Jurkat, Clone E6-1 (cell line): ENCODE measurements at places on chromosomes 7 and 10.

- DNase-seq = no peak
These were observed 41.0 kb downstream of the SP8 start for GRCh38 chr7:20745702-20746101.

DNA sequence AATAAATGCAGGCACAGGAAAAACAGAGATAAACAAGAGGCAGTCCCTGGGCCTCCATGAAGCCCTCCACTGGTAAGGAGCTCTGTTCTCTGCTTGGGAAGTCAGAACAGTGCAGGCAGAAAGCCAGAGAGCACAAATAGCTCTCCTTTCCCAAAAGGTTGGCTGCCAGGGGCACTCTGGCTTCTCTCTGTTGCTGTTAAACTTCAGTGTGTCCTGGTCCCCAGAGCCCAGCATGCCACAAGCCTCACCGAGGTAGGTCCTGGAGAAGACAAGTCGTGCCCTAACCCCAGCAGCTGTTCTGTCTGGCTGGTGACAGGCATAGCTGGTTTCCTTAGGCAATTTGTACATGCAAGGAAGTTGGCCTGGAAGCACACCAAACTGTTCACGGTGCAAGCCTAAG is 17.3 kb downstream of the SLC16A12 start:
- DNase-seq = no peak

DNA sequence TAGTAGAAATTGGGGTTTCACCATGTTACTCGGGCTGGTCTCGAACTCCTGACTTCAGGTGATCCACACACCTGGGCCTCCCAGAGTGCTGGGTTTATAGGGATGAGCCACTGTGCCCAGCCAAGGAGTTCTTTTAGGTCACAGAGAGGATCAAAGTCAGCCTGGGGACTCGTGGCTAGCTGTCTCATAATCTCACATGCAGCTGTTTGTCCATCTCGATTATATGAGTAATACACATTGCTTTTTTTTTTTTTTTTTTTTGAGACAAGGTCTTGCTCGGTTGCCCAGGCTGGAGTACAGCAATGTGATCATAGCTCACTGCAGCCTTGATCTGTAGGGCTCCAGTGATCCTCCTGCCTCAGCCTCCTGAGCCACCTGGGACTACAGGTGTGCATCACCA is 2.2 kb downstream of the IFT22 start:
- DNase-seq = no peak

- no peak for DNase-seq
These were observed 3.1 kb upstream of the AVPI1 start for GRCh38 chr10:97690133-97690532.

GRCh38 chr7:124330731-124331407 is 298.0 kb upstream of the TMEM229A start:
- DNase-seq = no peak

GRCh38 chr7:149873970-149874643 is 338 bp downstream of the ATP6V0E2 start:
- DNase-seq = no peak

GRCh38 chr7:117019287-117019686 is 66.0 kb downstream of the ST7 start:
- no peak for DNase-seq

DNA sequence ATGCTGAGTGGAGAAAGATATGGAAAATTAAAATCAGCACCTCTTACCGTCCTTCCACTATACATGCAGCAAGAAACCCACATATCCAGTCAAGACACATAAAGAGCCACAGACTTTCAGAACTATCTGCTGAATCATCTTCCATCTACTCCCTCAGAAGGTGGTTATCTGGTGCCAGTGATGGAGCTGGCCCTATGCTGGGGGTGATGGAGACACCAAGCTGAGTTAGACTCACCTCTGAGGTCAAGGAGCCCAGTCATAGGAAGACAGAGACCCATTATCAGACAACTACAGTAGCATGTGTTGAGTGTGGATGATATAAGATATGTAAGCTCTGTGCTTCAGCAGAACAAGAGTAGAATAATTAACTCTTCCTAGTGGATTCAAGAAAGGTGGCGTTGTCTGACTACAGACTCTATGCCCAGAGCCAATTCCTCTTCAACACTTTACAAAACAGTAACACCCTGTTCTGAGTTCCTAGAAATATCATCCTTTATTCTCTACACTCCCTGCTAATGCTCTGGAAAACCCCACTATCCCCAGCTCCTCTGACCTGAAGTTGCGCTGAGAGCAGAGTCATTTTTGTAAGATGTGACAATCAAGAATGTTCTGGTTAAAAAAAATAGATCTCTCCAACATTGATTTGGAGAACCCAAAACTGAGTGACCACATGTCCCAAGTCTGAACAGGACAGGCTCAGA is 14.3 kb downstream of the CYP3A5 start:
- no peak for DNase-seq

- no peak for DNase-seq
These were observed 43.5 kb downstream of the NHLRC2 start for GRCh38 chr10:113897693-113898618.

DNA sequence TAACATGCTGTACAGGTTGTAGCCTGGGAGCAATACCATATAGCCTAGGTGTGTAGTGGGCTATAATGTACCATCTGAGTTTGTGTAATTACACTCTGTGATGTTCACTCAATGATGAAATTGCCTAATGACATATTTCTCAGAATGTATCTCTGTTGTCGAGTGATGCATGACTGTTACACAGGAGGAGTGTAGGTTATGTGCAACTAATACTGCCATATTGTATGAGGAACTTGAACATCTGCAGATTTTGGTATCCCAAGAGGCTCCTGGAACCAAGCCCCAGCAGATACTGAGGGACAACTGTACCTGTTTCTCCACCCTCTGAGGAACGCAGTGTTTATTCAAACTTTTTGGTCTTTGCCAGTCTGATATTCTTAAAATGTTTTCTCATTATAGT is 38.6 kb downstream of the NACAD start:
- no peak for DNase-seq

GRCh38 chr7:143936087-143937009 is 1.3 kb downstream of the OR2F2 start:
- DNase-seq = no peak

DNA sequence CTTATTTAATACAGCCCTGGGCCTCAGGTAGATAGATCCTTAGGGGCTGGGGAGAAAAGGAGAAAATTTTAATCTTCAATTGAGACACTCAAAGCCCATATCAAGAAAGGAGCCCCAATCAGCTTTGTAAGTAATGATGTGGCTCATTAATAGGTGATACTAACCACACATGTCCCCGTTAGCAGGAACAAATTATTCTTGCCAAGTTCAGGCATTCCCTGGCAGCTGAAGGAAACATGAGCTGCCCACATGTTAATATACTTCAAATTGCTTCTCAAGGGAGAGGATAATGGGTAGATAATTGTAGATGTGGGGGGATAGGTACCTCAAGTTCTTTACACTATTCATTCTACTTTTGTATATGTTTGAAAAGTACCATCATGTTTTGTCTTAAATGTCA is 14.5 kb downstream of the IFIT5 start:
- no peak for DNase-seq

DNA sequence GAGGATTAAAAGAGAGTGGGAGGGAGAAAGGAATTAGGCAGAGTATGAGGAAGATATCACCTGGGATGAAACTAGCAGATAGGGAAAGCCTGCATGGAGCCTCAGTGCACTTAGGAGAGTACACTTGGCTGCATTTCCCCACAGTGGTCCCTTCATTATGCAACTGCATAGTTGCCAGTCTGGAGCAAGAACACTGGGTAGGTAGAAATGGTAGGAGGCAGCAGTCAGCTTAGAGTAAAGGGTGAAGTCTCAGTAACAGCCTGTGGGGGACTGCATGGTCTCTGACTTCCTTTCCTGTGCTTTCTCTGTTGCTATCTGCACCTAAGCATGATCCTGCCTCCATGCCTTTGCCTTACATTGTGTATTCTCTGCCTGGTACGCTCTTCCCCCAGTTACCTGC is 14.0 kb upstream of the PCGF5 start:
- peak; percentile 27 for DNase-seq

GRCh38 chr7:149027055-149027454 is 1.2 kb downstream of the PDIA4 start:
- DNase-seq = no peak

- no peak for DNase-seq
These were observed 43.2 kb downstream of the ZNF467 start for GRCh38 chr7:149729983-149730801.

DNA sequence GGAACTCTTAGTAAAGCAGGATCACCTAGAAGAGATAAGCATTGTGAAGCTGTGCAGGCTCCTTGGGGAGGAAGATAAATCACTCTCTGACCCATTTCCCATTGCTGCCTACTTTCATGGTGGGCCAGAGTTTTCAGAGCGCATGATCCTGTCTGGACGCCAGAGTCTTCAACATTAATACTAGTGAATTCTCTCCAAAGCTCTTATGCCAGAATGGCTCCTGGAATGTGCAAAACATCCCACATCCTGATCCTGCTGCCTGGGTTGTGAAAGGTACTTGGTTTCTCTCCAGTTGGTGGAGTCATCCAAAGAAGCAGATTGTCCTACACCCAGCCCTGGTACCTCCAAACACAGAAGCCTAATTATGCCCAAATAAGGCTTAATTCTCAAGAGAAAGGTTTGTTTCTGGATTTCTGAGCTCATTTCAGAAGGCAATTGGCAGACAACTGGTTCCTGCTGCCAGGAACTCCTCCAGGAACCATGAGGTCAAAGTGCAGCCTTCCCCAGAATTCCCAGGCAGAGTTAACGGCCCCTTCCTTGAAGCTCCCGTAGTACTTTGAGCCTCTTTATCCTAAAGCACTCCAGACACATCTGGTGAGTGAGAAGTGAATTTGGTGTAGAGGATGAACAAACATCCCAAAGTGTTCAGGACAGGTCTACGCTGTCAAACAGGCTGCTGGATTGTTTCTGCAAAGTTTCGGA is 495.2 kb downstream of the PLXNA4 start:
- DNase-seq = no peak

DNA sequence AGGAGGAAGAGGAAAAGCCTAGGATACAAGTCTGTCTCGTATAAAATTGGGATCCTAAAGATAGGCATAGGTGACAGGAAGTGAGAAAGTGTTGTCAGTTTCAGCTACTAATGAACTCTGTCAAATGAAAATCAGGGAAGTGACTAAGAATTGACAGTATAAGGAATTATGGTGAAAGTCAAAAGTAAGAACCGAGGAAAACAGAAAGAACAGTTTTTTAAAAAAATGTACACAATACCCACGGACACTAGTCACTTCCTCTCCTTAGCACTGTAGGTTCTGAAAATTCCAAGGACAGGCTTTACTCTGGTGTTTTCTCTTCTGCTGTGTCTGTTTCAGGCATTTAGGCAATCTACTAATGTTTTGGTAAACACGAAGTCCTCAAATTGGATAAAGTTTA is 42.3 kb downstream of the ATAD1 start:
- DNase-seq = no peak

- DNase-seq = no peak
These were observed 132.2 kb upstream of the FAM20C start for GRCh38 chr7:60017-60675.

DNA sequence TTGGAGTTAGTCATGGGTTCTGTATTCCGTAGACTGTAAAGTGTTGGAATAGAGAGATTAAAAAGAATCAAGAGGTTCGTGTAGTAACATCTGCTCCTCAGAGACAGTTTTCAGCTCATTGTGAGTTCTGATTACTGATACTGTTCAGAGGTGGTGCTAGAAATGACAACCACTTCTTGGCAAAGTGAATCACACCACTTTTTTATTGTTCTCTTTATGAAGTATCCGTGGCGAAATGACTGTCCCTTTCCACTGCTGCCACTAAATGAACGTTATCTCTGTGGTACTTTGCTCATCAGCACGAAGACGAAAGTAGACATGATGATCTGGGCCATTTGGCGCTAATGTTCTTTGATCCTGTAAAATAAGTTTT is 860 bp downstream of the RPP30 start:
- DNase-seq = no peak

DNA sequence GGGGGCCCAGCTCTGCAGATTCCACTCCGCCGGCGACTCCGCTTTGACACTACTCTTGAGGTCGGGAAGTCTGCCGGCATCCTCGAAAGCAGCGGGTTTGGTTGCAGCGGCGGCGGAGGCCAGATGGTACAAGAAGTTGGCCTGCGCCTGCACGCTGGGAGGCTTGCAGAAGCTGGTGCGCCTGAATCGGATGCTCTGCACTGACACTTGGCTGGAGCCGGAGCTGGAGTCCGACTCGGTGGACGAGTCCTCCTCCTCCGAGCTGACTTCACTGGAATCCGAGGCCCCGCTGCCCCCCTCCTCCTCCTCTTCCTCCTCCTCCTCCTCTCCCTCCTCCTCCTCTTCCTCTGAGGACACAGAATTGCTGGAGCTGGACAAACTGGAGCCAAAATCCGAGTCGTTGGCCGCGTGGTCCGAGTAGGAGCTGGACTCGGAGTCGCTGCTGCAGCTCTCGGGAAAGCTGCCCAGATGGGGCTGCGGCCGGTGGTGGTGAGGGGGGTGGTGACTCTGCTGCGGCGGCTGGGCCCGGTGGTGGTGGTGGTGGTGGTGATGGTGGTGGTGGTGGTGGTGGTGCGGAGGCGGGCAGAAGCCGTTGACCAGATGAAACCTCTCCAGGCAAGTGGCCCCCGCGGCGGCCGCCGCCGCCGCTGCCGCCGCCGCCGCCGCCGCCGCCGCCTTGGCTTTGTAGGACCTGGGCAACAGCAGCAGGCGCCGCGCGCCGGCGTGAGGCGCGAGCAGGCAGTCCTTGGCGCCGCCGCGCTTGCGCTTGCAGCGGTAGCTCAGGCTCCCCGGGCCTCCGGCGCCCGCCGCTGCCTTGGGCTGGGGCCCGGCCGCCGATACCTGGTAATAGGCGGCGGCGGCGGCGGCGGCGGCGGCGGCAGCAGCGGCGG is 9.0 kb downstream of the SKIDA1 start:
- no peak for DNase-seq
